ENCODE measurements at places on chromosomes 5 and 9. TPM values are rescaled to one million over a fixed set of nuclear protein-coding genes. Genes with fewer than 3 reads are reported as not detected.

- ATAC-seq = no peak
Observed at GRCh38 chr9:76878933-76879332, 27.0 kb downstream of the PRUNE2 start.

DNA sequence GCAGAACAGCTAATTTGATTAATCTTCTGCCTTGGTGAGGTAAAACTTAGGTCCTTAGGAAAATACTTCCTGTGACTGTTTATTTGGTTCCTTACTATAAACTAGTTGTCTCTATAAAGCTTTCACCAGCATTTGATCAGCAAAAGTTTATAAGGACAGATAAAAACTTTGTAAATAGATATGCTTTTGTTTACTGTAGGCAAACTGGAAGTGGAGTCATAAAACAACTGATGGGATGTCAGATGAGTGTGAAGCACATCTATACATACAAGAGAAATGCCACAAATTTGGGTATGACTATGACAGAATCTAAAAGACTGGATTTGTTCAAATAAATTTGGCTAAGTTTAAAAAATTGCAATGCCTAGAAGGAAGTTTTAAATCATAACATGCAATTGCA is 5.5 kb downstream of the PTGER4 start:
- ATAC-seq = no peak

DNA sequence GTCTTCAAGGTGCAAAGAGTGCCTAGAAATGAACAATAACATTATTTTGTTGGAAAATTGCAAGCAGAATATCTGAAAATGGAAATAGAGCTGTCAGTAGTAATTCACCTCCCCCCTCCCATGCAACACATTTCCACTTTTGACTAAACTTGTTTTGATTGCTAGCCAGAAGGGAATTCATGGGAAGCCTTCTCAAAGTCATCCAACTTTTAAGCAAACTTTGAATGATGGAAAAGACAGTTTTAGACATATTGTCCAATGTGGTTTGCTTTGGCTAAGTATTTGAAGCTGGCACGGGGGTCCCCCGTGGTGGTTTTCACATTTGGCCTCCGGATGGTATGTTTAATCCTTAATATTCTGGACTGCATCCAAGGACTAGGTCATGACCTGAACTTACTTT is 7.5 kb downstream of the NR2F1 start:
- no peak for ATAC-seq

DNA sequence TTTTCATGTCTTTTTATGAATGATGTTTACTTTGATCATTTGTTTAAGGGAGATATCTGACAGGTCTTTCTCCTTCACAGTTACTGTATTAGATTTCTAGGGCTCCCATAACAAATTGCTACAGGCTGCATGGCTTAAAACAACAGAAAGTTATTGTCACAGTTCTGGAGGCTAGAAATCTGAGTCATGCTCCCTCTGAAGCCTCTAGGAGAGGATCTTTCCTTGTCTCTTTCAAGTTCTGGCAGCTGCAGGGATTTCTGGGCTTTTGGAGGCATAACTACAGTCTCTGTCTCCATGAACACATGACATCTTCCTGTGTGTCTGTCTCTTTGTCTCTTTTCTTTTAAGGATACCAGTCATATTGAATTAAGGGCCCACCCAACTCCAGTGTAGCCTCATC is 557.3 kb upstream of the SEMA6A start:
- ATAC-seq = no peak

The PLPPR1 gene
- total RNA-seq = not detected

DNA sequence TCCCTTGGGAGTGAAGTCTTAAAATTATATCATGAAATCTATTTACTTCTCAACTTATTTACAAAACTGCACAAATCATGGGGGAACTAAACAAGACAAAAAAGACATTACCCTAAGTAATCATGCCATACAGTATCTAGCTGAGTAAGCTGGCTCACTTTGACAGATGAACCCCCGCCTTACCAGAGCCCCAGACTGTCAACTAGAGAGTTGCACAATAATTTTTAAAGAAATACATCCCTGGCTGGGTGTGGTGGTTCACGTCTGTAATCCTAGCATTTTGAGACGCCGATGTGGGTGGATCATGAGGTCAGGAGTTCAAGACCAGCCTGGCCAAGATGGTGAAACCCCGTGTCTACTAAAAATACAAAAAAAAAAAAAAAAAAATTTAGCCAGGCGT is 62.3 kb downstream of the LPAR1 start:
- ATAC-seq = no peak

DNA sequence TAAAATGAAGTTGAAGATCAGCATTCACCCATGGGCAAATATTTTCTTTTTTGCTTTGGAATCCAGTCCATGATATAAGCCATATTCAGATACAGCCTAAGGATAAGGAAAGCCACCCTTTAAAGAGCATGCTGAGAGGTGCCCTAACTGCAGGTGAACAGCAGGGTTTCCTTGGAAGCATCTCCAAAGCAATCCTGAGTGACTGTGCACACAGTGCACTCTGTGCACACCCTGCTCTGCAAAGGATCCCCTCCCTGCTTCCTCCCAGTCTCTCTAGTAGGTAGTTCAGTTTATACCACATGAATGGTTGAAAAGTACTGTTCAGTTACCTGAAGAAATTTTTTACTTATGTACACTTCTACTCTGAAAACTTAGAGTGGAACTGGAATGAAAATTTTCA is 491.4 kb downstream of the RASEF start:
- ATAC-seq = no peak

DNA sequence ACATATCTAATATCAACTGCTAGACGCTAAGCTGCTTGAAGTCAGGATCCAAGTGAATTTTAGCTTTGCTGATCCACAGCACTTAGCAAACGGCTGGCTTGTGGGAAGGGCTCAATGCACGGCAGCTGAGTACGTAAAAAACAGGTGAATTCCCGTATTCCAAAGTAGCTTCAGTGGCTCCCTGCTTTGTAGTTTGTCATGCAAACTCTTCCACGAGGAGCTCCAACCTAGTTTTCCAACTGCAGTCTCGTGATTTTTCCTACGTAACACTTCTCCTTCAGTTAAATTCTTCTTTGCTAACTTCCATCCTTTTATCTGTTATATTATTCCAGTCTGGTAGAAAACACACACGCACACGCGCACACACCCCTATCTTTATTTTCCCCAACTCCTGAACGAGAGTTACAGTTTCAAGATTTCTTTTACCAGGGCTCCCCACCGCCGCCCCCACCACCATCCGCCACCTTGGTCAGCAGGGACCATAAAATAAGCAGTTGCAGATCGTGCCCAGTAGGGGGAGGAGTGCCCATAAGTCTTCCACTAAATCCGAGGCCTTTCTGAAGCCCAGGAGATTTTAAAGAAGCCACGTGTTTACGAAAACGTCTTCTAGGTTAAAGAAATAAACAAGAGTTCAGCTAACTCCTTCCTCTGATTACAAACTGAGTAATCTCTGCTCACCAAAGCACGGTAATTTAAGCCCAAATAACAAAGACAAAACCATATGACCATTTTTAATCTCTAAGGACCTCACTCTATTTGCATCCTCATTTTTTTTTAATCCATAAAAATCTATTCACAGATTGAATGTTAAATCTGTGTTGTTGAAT is 34.8 kb upstream of the TRIO start:
- ATAC-seq = peak; percentile 68

Measured in gastroesophageal sphincter (tissue), 4 donors.